ENCODE measurements at places on chromosomes 12 and 14.

GRCh38 chr14:63922696-63923421, 70.1 kb downstream of the SYNE2 start:
- no peak for DNase-seq

- DNase-seq = no peak
Observed at GRCh38 chr12:21301-22189, 45.0 kb upstream of the IQSEC3 start.

GRCh38 chr12:103956509-103957027, 9.1 kb upstream of the TDG start:
- DNase-seq = no peak

DNA sequence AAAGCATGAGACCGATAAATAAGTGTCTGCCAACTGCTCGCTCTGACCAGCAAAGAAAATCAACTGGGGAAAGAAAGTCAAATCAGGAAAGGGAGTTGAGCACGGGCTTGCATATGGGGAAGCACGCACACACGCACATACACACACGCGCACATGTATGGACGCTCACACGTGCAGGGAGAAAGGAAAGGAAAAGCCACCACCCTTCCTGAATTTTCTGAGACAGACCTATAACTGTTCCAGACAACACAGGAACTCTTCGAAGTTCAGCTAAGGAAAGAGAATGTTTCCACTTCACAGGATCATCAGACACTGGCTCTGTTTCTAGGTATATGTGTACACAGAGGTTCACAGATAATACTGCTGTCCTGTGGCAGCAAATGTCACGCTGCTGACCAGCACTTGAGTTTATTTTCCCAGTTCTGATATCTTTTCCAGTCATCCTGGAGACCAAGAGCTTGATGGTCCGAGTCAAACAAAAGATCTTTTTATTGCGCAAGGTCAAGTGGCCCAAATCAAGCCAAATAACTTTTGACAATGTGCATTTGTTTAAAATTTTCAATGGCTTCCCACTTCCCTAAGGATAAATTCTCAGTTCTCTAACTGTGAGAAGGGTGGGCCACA, 82.1 kb upstream of the TMCC3 start:
- DNase-seq = no peak

- no peak for DNase-seq
Observed at GRCh38 chr14:68418174-68419118, 374.4 kb downstream of the ZFP36L1 start.

GRCh38 chr14:59895721-59896120, 24.2 kb upstream of the LRRC9 start:
- DNase-seq = no peak

DNA sequence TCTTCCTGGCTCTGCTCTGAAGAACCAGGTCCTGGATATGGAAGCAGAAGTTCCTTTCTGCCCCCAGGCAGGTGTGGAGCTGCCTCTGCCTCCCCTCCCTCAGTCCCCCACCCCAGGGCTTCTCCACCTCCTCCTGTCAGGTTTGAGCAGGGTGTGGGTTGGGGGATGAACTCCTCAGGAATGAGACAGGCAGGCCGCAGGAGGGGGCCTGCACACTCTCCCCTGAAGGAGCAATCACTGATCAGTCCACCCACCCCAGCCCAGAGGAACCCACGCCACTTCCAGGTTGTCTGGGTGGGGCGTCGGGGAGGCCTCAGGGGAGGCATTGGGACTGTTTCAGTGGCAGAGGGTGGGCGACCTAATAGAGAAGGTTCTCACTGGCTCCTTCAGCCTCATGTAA, 26.6 kb downstream of the FAIM2 start:
- no peak for DNase-seq

GRCh38 chr14:73752297-73752992, 38.3 kb upstream of the PNMA1 start:
- DNase-seq = no peak

- DNase-seq = no peak
Observed at GRCh38 chr14:32370714-32371113, 41.6 kb downstream of the AKAP6 start.

GRCh38 chr12:69910694-69911093, 85.7 kb downstream of the MYRFL start:
- no peak for DNase-seq

- no peak for DNase-seq
Observed at GRCh38 chr14:70289138-70289537, 70.3 kb downstream of the COX16 start.

DNA sequence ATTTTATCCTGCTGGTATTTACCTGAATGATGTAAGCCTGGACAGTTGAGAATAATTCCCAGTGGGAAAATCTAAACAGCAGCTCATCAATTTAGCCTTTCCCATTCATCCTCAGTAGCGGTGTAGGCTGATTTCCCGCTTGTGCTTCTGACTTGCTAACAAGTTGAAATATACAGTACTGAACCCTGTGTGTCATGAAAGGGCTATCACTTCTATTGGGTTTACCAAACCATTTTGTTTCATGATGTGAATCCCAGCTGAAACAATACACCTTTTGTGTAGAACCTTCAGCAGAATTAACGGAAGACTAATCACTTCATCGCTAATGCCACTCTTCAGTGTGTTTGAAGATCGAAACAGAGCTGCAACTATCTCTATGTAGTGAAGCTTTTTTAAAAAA, 88.4 kb downstream of the POLR3B start:
- DNase-seq = no peak

DNA sequence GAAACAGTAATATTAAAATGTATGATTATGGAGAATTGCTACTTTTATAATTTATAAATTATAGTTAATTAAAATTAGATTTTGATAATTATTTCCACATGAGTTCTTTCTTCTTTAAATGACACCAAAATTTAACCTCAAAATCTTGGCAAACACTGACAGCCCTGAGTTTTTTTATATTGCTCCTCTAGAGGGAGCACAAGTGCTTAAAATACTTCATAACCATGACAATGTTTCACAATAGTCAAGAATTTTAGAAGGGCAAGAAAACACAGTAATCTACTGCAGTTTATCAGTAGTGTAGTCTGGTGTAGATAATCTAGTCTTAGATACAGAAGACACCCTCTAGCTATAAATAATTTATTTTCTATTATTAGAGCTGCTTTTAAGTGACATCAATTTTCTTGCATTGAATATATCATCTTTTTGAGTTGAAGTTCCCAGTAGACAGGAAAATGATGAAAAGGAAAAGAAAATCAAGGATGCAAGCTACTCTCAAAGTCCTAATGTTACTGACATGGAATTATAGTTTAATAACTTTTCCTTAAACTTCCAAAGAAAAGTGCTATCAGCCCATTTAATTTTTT, 14.3 kb upstream of the PTGER2 start:
- DNase-seq = no peak

GRCh38 chr12:119659289-119659897, 8.5 kb upstream of the PRKAB1 start:
- no peak for DNase-seq

DNA sequence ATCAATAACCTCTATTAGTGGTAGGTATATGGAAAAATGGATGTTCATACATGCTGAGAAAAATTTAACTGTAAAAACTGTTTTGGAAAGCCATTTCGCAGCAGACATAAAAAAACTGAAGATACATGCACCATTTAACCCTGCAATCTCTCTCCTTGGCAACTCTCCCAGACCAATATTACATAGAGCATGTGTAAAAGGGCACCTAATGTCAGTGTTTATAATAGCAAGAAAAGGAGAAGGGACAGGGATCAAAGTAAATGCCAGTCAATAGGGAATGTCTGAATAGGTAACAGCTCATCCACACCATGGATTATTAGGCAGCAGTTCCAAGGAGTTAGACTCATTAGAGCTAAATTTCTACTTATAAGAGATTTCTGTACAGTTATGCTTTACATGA, 77.2 kb downstream of the BTG1 start:
- no peak for DNase-seq

GRCh38 chr12:29152981-29153630, 4.0 kb downstream of the FAR2 start:
- DNase-seq = no peak

- DNase-seq = no peak
Observed at GRCh38 chr12:125245581-125246557, 180.6 kb downstream of the AACS start.

DNA sequence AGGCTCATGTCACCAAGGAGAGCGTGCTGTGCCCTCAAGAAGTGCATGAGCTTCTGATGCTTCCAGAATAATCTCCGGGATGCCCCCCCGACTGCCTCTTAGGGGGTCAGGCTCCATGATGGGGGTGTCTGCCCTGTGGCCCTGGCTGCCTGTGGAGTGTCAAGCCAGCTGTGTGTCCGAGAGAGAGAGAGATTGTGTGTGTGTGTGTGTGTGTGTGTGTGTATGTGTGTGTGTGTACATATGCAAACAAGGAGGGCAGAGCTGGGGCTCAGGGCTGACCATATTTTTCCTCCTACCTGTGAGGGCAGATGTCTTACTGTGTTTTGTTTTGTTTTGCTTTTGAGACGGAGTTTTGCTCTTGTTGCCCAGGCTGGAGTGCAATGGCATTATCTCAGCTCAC, 5.6 kb upstream of the ALDH2 start:
- no peak for DNase-seq

DNA sequence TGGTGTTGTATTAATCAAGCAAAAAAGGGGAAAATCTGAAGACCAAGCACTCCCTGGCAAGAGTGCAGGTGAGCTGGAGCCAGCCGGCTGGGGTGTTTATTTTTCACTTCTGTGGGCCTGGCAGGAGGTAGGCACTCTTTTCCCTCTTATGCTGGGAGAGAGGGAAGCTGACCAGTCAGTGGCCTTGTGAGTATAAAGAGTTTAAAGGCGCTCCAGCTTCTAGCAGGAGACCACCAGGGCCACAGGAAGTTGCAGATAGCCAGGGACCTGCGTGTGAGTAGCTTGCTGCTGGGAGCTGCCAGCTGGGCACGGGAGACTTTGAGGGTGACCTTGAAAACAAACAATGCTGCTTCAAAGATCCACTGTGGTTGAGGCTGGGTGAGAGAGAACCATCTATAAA, 217.4 kb upstream of the PWP1 start:
- no peak for DNase-seq

- DNase-seq = no peak
Observed at GRCh38 chr12:26551385-26551784, 281.6 kb downstream of the ITPR2 start.

DNA sequence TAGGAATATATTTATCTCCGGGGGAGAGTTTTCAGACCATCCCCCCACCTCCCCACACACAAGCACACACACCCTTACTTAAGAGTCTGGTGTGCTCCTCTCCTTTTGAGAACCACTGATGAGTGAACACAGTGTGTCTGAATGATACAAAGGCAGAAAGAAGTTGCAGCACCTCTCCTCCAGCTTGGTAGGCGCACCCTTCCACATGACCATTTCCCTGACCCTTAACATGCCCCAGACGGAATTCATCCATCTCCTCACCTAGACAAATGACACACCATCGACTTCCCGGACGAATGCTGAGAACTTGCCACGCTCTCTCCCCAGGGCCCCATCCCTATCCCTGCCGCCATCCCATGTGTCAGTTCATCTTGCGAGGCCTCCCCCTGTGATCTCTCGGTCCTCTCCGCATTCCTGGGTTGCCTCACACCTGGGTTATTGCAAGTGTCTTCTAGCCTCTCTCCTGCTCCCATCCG, 3.9 kb downstream of the TNFRSF1A start:
- no peak for DNase-seq

GRCh38 chr12:125512541-125513298, 447.5 kb downstream of the AACS start:
- DNase-seq = no peak

- DNase-seq = no peak
Observed at GRCh38 chr14:69321601-69322330, 61.8 kb downstream of the GALNT16 start.

GRCh38 chr12:96047229-96048211, 12.1 kb upstream of the LTA4H start:
- no peak for DNase-seq

- no peak for DNase-seq
Observed at GRCh38 chr12:27965411-27965810, 7.1 kb downstream of the PTHLH start.

- no peak for DNase-seq
Observed at GRCh38 chr12:44389038-44389437, 487.1 kb downstream of the NELL2 start.
